Large intestine (tissue), 12 donors: ENCODE measurements at places on chromosomes 12 and 14. TPM values are rescaled to one million over a fixed set of nuclear protein-coding genes. Genes with fewer than 3 reads are reported as not detected.
A peak's percentile ranks its signal among the peaks of the same experiment; 100 is the strongest.

TRIM9 gene
- polyA plus RNA-seq: 2.7 TPM

ITGB7 gene
- polyA plus RNA-seq: 9.5 TPM

KRT80 gene
- 0.45 TPM for polyA plus RNA-seq

KRT85 gene
- polyA plus RNA-seq: 0.03 TPM

DNA sequence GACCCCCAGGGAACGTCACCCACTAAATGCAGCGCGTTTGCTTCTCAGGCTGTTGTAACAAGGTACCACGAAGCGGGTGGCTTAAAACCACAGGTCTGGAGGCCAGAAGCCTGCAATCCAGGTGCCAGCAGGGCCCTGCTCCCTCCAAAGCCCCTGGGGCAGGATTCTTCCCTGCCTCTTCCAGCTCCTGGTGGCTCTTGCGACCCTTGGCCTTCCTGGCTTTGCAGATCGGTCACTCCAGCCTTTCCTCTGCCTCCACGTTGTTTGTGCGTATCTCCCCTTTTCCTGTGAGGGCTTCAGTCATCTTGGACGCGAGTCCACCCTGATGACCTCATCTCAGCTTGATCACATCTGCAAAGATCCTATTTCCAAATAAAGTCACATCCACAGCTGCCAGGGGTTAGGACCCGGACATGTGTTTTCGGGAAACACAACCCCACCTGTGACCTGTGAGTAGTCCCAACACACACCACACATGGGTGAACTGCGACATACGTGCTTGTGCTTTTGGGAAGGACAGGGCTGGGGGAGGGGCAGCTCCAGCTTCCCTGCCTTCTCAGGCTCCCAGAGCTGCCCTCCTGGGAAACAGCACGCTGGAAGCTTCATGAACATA is 114.5 kb upstream of the NCOR2 start:
- peak; percentile 35 for DNase-seq
- H3K36me3 ChIP-seq: no peaks in the 10 kb centered on the region
- peaks cover 10% of the 10 kb centered on the region for H3K4me1 ChIP-seq
- H3K4me3 ChIP-seq: no peak overlapping the region
- H3K27ac ChIP-seq: no peak overlapping the region

- H3K27me3 ChIP-seq: no peaks in the 10 kb centered on the region
- peak; percentile 68 for DNase-seq
- peaks cover 7% of the 10 kb centered on the region for H3K36me3 ChIP-seq
These were observed 479 bp downstream of the KDM5A start for GRCh38 chr12:388541-389141.

GRCh38 chr12:132428936-132429601 is 60.9 kb upstream of the FBRSL1 start:
- peaks cover 38% of the 10 kb centered on the region for H3K4me1 ChIP-seq
- no peaks in the 10 kb centered on the region for H3K36me3 ChIP-seq
- DNase-seq: peak; percentile 41
- peak overlapping the region; percentile 29 for H3K27ac ChIP-seq

- peaks cover 22% of the 10 kb centered on the region for H3K36me3 ChIP-seq
- DNase-seq: no peak
- no peak overlapping the region for H3K4me3 ChIP-seq
- no peak overlapping the region for H3K27ac ChIP-seq
- H3K27me3 ChIP-seq: no peaks in the 10 kb centered on the region
- no peaks in the 10 kb centered on the region for H3K4me1 ChIP-seq
These were observed 55.1 kb downstream of the TTLL5 start for GRCh38 chr14:75715926-75716780.

- no peaks in the 10 kb centered on the region for H3K27me3 ChIP-seq
- peak overlapping the region; percentile 87 for H3K4me3 ChIP-seq
- peaks cover 5% of the 10 kb centered on the region for H3K4me1 ChIP-seq
- peak overlapping the region; percentile 92 for H3K27ac ChIP-seq
These were observed 462 bp downstream of the SRP54 start for GRCh38 chr14:34983148-34983760.

- H3K4me1 ChIP-seq: peaks cover 11% of the 10 kb centered on the region
- DNase-seq: no peak
- no peaks in the 10 kb centered on the region for H3K36me3 ChIP-seq
These were observed 132.9 kb upstream of the SSTR1 start for GRCh38 chr14:38074754-38075153.

DNA sequence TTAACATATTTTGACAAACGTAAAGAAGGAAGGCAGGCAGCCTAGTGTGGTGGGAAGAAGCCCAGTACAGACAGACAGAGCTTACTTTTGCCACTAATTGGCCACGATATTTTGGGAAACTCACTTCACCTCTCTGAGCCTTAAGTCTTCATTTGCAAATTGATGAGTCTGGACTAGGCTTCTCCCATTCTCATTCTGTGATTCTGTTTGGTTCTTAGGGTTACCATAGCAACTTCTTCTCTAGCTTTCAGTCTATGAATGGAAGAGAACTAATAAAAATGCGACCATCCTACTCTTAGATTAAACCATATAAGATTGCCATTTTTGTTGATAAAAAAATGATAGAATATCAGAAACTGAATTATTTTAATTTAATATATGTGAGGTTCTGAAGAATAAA is 210.5 kb downstream of the SNAPC1 start:
- no peaks in the 10 kb centered on the region for H3K4me1 ChIP-seq
- no peak overlapping the region for H3K27ac ChIP-seq
- DNase-seq: no peak
- no peak overlapping the region for H3K4me3 ChIP-seq
- H3K27me3 ChIP-seq: no peaks in the 10 kb centered on the region

DNA sequence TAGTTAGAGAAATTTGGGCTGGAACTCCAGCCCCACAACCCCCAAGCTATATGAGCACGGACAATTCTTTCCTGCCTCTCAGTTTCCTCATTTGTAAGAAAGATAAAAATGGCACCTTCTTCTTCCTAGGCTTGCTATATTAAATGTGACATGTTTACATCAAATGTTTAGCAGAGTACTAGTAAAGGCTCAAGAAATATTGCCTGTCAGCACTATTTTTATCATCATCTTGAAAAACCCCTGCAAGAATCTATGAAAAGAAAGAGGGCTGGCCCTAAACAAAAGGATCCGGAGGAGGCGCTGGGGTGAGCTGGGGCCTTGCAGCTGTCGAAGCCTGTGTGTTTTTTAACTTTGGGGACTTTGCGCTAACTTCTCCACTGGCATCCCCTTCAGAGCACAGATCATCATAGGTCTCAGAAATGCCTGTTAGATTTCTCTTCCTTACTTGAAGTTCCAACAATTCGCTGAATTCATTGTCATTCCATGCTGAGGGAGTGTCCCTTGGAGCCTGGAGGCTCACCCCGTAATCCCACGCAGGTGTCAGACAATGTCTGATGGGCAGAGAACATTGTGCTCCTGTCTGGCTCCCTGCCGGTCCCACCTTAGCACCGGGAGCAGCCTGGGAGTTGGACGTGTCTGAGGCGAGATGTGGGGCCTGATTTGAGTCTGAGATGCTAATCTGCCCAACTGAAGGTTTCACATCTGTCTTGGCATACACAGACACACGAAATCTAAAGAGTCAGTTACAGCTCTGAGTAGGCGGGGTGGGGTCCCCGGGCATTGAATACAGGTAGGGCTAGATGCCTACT is 206.8 kb downstream of the NUAK1 start:
- no peak overlapping the region for H3K4me3 ChIP-seq
- no peaks in the 10 kb centered on the region for H3K4me1 ChIP-seq
- no peak overlapping the region for H3K27ac ChIP-seq

DNA sequence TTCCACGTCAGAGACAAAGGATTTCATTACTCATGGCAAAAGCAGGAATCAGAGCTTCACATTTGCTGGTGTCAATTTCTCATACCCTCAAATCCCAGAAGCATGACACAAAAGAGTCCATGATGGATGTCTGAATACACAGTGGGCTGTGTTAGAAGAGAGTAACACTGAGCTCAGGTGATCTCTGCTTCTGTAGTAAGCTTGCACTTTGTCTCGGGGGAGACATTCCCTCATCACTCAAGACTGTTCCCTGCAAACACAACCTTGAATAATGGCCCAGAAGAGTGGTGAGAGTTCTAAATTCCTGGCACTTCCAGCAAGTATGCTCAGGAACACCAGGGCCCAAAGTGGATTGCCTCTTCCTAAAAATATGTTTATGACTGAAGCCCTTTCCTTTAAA is 1787.2 kb upstream of the SEL1L start:
- H3K4me1 ChIP-seq: no peaks in the 10 kb centered on the region
- H3K27ac ChIP-seq: no peak overlapping the region
- no peak for DNase-seq
- no peaks in the 10 kb centered on the region for H3K27me3 ChIP-seq
- H3K4me3 ChIP-seq: no peak overlapping the region
- no peaks in the 10 kb centered on the region for H3K36me3 ChIP-seq

- DNase-seq: no peak
- H3K36me3 ChIP-seq: no peaks in the 10 kb centered on the region
- no peaks in the 10 kb centered on the region for H3K4me1 ChIP-seq
- no peak overlapping the region for H3K27ac ChIP-seq
- no peak overlapping the region for H3K4me3 ChIP-seq
- H3K27me3 ChIP-seq: no peaks in the 10 kb centered on the region
These were observed 295.1 kb downstream of the GRIN2B start for GRCh38 chr12:13686260-13686659.

DNA sequence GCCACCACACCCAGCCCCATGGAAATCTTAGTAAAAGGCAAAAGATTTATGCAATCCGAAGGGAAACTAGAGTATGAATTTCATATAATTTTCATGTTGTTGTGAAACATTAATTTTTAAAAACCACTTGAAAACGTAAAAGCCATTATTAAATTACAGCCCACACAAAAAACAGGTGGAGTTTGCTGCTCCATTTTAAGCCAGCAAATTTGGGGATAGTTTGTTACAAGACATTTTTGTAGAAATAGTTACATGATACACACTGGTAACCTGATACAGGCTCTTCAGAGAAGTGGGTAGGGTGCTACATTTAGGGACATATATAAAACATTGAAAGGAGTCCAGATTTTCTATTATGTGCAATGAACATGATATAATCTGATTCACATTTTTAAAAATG is 17.6 kb downstream of the GNPTAB start:
- no peaks in the 10 kb centered on the region for H3K27me3 ChIP-seq
- H3K36me3 ChIP-seq: no peaks in the 10 kb centered on the region
- no peaks in the 10 kb centered on the region for H3K4me1 ChIP-seq
- H3K27ac ChIP-seq: no peak overlapping the region
- no peak overlapping the region for H3K4me3 ChIP-seq

GRCh38 chr12:909861-910260 is 39.6 kb downstream of the RAD52 start:
- H3K4me3 ChIP-seq: no peak overlapping the region
- no peaks in the 10 kb centered on the region for H3K27me3 ChIP-seq
- no peaks in the 10 kb centered on the region for H3K4me1 ChIP-seq
- H3K27ac ChIP-seq: no peak overlapping the region
- DNase-seq: no peak

DNA sequence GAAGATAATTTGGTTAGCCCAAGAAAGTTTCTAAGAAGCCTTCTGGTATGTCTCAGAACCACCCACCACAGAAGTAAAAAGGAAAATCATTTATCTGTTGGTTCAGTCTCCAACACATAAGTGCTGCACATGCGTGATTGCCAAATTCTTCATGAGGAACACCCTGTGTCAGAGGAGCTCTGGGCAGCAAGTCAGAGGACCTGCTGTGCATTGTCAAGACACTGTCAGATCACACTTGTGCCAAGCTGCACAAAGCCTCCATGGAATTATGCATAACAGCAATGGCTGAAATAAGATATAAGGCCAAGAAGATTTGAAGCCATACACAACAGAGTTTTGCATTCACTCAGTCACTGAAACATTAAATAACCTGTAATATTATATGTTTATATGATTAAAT is 1304.7 kb upstream of the FLRT2 start:
- peak; percentile 6 for DNase-seq
- H3K27me3 ChIP-seq: no peaks in the 10 kb centered on the region
- no peak overlapping the region for H3K4me3 ChIP-seq
- no peak overlapping the region for H3K27ac ChIP-seq

GRCh38 chr14:22338381-22338780 is 250.6 kb downstream of the DAD1 start:
- no peak for DNase-seq
- no peaks in the 10 kb centered on the region for H3K36me3 ChIP-seq
- H3K27me3 ChIP-seq: no peaks in the 10 kb centered on the region

GRCh38 chr12:97235102-97235501 is 227.5 kb upstream of the RMST start:
- no peaks in the 10 kb centered on the region for H3K36me3 ChIP-seq
- no peak overlapping the region for H3K27ac ChIP-seq
- H3K27me3 ChIP-seq: no peaks in the 10 kb centered on the region
- H3K4me1 ChIP-seq: no peaks in the 10 kb centered on the region
- no peak for DNase-seq

GRCh38 chr12:5665615-5666014 is 233.7 kb downstream of the NTF3 start:
- no peaks in the 10 kb centered on the region for H3K36me3 ChIP-seq
- no peak overlapping the region for H3K27ac ChIP-seq
- H3K27me3 ChIP-seq: no peaks in the 10 kb centered on the region
- no peak for DNase-seq
- H3K4me3 ChIP-seq: no peak overlapping the region
- no peaks in the 10 kb centered on the region for H3K4me1 ChIP-seq

DNA sequence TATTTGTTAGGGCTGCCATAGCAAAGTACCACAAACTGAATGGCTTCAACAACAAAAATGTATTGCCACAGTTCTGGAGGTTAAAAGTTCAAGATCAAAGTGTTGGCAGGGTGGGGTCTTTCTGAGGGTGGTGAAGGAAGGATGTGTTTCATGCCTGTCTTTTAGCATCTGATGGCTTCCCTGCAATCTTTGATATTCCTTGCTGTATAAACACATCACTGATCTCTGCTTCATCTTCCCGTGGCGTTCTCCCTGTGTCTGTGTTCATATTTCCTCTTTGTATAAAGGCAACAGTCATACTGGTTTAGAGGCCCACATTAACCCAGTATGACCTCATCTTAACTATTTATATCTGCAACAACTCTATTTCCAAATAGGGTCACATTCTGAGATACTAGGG is 167.5 kb downstream of the BTG1 start:
- DNase-seq: no peak
- H3K27ac ChIP-seq: no peak overlapping the region
- no peaks in the 10 kb centered on the region for H3K36me3 ChIP-seq
- no peak overlapping the region for H3K4me3 ChIP-seq
- H3K27me3 ChIP-seq: no peaks in the 10 kb centered on the region

- H3K36me3 ChIP-seq: peaks cover 67% of the 10 kb centered on the region
- DNase-seq: no peak
- no peaks in the 10 kb centered on the region for H3K27me3 ChIP-seq
- H3K4me1 ChIP-seq: no peaks in the 10 kb centered on the region
These were observed 10.5 kb downstream of the CINP start for GRCh38 chr14:102352213-102352612.
